ENCODE measurements at places on chromosomes 2 and 18. TPM values are rescaled to one million over a fixed set of nuclear protein-coding genes. Genes with fewer than 3 reads are reported as not detected.

FNDC4 gene
- 8.5 TPM for total RNA-seq

SP140L gene
- total RNA-seq, result 5.3 TPM

GRCh38 chr2:30956995-30957394, 149.7 kb upstream of the CAPN13 start:
- no peak for ATAC-seq

RIT2 gene
- total RNA-seq, result not detected

Data from esophagus mucosa (tissue), 1 donor.